KG1 (cell line): ENCODE measurements at places on chromosomes 4 and X.

- DNase-seq: no peak
Observed at GRCh38 chrX:41664375-41664901, 24.3 kb upstream of the GPR34 start.

GRCh38 chr4:53688186-53688790, 97.0 kb upstream of the LNX1 start:
- DNase-seq: peak; percentile 38

- peak; percentile 1 for DNase-seq
Observed at GRCh38 chrX:23317799-23318724, 16.6 kb upstream of the PTCHD1 start.

- DNase-seq: no peak
Observed at GRCh38 chrX:18377796-18378195, 23.3 kb upstream of the SCML2 start.

DNA sequence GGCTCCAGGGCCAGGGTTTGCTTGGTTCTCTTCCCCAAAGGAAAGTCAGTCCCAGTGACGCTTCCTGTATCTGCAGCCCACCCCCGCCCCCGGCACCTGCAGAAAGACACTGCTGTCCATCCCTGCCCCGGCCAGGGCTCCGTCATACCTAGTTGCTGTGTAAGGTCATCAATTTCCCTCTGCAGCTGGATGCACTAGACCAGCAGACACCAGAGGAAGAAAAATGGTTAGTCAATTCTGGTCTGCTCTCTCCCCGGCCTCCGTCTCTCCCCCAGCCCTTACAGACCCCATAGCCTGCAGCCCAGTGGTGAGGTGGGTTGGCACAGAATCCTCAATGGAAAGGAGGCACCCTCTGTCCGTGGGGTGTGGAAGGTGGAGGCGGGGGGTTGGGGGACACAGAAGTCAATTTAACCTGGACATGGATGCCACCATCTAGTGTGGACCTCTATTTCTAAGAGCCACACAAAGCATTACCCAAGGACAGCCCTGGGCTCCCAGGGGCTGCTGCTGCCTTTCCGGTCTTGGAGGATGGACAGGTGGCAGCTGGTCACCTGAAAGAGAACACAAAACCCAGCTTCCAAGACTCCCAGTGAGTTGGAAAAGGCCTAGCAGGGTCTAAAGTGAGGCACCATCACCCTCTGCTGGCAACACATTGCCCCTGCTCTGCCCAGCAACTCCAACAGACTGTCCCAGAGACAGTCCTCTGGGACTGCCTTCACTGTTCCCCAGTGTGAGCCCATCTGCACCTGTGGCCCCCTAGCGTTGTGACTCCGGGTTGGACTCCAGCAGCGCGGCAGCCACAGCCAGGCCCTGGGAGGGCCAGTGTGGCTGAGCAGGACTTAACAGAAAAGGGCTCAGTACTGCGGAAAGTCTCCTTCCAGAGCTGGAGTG, 40.2 kb upstream of the NHSL2 start:
- DNase-seq: no peak

DNA sequence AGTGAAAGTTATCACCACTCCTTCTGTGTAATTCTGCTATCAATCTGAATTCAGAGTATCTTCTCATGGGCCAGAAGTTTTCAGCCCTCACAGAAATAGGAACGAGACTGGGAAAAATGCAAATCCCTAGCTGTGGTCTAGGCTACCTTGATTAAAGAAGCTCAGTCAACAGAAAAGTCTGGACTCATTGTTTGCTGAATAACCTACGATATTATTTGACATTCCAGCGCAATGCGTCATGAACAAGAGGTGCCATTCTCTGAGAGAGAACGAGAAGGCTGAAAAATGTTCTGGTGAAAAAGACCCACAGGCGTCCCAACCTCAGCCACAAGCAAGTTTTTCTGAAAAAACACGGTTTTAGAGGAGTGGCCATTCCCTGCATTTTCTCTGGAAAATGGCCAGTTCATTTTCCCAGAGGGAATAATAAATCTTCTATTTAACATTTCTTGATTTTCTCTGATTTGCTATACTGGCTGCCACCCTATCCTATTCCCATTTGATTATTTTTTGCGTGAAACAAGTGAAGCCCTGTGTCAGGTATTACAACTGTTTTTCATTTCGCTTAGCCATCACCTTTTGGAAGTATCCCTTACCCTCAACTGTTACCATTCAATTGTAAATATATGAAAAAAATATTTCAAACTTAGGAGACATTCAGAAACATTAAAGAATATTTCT, 1117.6 kb upstream of the PRKX start:
- DNase-seq: no peak

DNA sequence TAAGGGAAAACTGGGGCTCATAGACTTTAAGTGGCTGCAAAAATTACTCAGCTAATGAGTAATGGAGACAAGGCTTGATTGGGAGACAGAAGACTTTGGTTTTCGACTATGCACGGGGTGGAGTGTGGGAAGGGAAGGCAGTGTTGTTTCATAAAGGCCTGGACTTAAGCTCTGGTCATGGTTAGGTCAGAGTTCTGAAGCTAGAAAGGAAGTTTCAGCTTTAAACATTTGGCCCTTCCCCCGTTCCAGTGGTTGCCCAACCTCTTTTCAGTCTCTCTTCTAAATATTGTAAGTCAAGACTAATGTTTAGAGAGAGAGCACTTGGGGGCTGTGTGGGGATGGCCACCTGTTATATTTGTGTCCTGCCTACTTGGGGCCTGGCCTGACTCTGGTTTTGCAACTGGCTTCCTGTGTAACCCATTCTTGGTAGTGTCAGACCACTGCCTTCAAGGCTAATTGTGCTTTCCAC, 21.0 kb downstream of the MSN start:
- DNase-seq: no peak
